ENCODE measurements at places on chromosomes 12 and 14.

DNA sequence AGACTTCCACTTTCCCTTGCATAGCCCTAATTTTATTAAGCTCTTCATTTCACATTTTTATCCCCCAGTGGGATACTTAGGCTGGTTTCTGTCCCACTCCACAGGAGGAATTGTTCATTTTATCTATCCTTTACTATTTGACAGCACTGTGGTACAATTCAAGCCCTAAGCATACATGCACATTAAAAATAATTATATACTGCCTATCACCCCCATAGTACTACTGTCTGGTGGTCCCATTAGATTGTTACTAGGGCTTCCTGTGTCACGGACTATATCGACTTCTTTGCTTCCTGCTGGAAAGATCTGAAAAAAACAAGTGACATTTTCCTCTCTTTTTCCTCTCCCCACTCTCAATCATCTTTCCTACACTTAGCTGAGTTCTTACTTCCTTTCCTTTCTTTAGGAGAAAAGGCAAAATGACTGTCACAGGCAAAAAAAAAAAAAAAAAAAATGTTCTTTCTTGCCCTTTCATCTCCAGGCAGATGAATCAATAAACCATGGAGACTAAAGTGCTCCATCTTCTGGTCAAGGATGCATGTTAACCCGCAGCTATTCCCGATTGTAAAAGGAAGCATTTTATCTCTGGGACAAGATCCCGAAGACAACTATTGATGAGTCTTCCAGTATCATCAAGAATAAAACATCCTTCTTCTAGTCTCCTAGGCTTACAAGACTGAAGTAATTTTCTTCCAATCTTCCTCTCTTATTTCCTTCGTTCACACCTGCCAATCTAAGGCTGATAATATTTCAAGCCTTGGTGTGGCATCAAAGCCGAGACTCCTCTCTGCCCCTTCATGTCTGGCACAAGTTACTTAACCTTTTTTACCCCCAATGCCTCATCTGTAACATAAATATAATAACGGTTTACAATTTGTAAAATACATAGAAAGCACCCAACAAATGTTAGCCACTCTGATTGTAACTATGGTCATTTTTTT lies 94.4 kb upstream of the PLEKHG7 start:
- DNase-seq = peak; percentile 33

- no peak for DNase-seq
Observed at GRCh38 chr12:67645601-67646000, 2.9 kb upstream of the DYRK2 start.

GRCh38 chr14:20228681-20229080 lies at the start of gene OR11H7:
Gene OR11H7, plus strand, starts transcription at chr14:20228981.
- DNase-seq = no peak

DNA sequence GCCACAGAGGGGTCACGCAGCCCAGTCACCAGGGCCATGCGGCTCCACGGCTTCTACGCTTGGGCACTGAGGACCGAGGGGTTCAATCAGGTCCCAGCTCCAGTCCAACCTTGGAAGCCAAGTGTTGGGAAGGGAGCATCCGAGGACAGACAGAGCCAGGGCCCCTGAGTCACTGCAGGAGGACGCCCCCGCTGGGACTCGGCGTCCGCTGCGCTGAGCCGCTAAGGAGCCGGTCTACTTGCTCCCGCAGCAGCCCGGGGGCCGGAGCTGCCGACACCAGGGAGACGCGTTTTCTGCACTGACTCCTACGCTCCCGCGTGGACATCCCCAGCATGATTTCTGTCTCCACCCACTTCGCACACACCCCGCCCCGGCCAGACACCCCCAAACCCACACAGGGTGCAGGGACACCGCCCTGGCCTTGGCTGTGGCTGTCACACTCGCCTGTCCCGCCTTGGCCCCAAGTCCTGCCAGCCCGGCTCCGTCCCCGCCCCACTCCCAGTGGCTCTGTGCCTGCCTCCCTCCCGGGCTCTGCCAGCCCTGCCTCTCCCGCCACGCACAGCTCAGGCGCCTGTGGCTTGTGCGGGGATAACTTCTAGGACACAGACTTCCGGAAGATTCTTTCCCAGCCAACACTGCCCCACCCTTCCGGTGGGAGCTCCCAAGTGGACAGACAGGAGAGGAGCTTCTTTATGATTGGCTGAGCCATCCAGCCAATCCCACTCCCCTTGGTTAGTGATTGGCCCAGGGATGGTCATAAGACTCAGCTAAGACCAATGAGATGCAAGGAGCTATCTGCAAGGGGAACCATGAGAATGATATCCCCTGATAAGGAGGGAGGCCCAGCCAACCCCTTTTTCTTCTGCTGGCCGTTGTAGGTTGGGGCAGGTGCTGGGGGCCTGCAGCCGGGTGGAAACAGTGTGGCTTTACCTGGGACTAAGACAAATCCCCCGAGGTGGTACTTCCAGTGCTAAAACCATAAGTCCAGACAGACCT lies 118.9 kb upstream of the SFSWAP start:
- DNase-seq = no peak

DNA sequence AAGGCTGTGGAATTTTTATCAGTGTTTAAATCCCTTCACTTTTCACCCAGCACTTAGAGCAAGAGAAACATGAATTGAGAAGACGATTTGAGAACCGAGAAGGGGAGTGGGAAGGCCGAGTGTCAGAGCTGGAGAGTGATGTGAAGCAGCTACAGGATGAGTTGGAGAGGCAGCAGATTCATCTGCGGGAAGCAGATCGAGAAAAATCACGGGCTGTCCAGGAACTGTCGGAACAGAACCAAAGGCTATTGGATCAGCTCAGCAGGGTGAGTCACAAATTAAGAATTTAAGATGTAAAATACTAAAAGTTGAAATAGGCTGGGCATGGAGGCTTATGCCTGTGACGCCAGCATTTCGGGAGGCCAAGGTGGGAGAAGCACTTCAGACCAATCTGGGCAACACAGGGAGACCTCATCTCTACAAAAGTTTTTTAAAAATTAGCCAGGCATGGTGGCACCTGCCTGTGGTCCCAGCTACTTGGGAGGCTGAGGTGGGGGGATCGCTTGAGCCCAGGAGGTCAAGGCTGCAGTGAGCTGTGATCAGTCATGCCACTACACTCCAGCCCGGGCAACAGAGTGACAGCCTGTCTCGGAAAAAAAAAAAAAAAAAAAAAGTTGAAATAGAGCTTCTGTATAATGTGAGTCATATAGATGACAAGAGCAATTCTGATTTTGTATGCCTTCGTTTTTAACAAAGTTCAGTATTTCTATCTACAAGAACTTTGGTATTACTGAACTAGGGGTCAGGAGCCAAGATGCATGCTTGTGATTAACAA lies 9.6 kb downstream of the BICDL1 start:
- DNase-seq = no peak

GRCh38 chr14:72049462-72049861 lies 117.2 kb downstream of the RGS6 start:
- DNase-seq = peak; percentile 21

DNA sequence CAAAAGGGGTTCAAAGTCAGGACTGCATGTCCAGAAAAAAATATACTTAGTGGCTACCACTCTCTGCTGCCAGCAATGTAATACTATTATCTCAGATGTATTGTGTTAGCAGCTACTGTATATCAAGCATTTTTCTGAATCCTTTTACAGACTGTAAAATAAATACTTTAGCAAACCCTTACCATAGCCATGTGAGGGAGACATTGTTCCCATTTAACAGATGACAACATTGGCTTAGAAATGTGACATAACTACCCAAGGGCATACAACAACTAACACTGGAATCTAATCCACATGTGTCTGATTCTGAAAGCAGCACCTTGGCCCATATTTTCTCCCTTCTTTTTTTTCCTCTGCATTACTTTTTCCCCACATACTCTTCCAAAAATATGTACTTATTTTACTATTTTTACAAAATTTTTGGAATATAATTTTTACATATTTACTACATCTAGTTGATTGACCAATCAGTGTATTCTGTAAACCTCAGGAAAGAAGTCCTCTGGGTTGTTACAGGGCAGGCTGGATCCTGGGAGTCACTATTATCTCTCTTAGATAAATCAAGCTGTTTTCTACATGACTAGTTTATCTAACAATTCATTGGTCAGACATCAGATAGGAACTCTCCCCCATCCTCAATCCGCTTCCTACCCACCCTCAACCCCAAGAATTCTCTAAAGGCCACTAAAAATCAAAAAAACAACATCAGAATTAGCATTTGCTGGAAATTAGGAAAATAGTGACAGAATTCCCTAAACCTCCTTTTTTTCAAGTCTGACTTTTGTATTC lies 154.1 kb downstream of the BTG1 start:
- peak; percentile 27 for DNase-seq
